ENCODE measurements at places on chromosomes 5 and 9. TPM values are rescaled to one million over a fixed set of nuclear protein-coding genes. Genes with fewer than 3 reads are reported as not detected.

C9orf153 gene
- 0.12 TPM for total RNA-seq

ASS1 gene
- total RNA-seq: 3.9 TPM

KCNIP1 gene
- not detected for total RNA-seq

DNA sequence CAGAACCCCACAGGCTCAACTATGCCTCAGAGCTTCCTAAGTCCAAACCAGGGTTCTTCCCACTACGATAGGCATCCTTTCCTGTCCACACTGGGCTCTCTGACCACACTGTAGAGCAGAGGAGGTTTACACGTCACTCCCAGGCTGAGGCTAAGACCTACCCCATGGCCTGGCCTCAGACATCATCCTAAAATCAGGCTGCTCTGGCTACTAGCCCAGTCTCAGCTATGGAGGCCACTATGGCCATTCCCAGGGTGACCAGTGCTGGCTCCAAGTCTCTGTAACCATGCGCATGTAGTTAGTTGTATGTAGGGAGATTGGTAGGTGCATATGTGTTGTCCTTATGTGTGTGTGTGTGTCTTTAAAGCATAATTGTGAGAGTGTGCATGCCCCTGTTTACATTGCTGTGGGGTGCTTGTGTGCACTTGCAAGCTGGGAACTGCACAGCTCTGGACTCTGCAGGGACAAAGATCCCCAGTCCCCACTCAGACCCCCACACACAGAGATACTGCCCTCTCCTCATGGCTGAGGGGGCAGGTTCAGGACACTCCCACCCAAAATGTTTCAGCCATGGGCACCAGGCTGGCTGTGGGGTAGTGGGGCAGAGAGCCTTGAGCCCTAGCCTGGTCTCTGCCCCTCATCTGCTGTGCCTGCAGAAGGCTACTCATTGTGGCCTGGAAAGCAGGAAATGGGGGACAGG, 12.3 kb downstream of the PDLIM4 start:
- no peak overlapping the region for H3K4me3 ChIP-seq
- H3K4me1 ChIP-seq: peaks cover 15% of the 10 kb centered on the region
- peaks cover 13% of the 10 kb centered on the region for H3K27me3 ChIP-seq
- DNase-seq: no peak

GRCh38 chr9:106532306-106533015, 330.5 kb upstream of the ZNF462 start:
- H3K27ac ChIP-seq: no peak overlapping the region
- no peaks in the 10 kb centered on the region for H3K36me3 ChIP-seq
- no peaks in the 10 kb centered on the region for H3K4me1 ChIP-seq
- H3K27me3 ChIP-seq: no peaks in the 10 kb centered on the region
- no peak for DNase-seq

Data from activated CD4-positive, alpha-beta T cell treated with anti-CD3 and anti-CD28 coated beads, Interleukin-2, amount 10 ng/mL, durations not matched to agents 7 days and 5 days (primary cell).